ENCODE measurements at places on chromosomes 11 and 22.

- DNase-seq, result peak; percentile 27
Observed at GRCh38 chr22:35582861-35583670, 34.1 kb downstream of the MB start.

- no peak for DNase-seq
Observed at GRCh38 chr11:121337078-121337477, 44.5 kb downstream of the SC5D start.

GRCh38 chr11:75063741-75064314 is 32.8 kb downstream of the OR2AT4 start:
- no peak for DNase-seq

- DNase-seq, result no peak
Observed at GRCh38 chr11:3896644-3897043, 41.2 kb downstream of the STIM1 start.

DNA sequence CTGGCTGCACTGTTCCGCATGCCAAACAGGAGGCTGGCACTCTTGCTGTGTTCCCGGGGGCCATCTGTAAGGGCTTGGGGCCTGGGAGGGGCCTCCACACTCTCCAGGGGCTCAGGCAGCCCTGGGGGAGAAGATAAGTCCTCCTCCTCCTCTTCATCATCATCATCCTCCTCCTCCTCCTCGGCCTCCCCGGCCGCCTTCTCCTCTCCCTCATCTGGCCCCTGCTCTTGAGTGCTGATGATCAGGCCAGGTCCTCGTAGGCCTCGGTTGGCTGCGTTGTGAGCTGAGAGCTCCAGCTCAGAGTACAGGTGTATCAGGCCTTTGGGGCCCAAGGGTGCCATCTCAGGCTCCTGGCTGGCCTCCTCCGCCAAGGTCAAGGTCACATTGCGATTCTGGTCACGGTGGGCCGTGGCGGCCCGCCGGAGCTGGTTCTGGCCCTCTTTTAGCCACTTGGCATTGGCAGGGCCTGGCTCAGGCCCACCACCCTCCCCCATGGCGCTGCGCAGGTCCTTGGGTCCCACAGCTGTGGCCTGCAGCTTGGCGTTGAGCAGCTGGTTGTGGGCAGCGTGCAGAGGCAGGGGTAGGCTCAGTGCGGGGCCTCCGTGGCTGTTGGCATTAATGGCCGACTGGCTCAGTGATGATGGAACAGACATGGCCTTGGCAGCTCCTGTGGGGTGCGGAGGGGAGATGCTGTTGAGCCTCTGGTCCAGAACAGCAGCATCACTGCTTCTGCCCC is 8.0 kb downstream of the APBB1 start:
- no peak for DNase-seq

GRCh38 chr11:9090488-9091043 is 833 bp downstream of the SCUBE2 start:
- DNase-seq, result no peak

DNA sequence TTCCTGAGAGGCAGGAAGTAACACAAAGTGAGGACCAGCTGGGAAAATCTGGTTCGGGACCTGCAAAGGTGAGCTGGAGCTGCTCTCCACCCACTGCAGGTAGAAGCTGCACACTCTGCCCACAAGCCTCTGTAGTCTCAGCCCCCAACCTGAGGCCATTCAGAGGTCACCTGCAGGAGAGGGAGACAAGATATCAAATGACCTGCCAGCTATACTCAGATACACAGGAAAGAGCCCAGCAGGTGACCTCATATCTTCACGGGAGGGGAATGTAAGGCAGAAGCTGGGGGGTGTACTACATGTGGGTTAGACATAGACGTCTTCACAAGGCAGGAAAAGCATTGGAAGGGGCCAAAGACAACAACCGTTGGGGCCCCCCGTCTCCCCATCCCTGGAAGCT is 86.1 kb downstream of the APIP start:
- DNase-seq, result no peak

DNA sequence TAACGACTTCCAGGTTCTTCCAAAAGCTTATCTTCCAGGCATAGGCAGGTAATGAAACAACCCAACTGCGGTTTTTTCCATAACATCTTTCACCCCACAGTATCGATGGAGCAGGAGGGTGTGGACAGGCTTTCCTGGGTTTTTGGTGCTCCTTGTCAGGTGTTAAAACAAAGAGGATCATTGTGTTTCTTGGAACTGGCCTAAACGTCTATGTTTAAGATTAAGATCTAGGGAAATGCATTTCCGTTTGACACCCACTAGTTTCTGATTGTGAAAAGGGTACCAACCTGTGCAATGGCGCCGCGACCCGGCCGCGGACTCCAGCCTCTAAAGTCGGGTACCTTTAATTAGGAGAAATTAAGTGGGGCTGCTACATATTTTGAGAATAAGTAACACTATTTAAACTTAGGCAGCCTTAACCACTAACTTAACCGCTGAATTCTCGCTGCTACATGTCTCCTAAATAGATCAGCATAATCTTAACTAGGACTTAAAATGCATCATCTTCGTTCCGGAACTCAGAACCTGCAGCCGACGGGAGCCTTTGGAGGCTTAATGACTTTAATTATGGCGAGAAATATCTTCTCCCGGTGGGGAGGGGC is 31.5 kb downstream of the C22orf31 start:
- DNase-seq, result no peak

- no peak for DNase-seq
Observed at GRCh38 chr22:35039625-35040024, 26.3 kb upstream of the ISX start.

DNA sequence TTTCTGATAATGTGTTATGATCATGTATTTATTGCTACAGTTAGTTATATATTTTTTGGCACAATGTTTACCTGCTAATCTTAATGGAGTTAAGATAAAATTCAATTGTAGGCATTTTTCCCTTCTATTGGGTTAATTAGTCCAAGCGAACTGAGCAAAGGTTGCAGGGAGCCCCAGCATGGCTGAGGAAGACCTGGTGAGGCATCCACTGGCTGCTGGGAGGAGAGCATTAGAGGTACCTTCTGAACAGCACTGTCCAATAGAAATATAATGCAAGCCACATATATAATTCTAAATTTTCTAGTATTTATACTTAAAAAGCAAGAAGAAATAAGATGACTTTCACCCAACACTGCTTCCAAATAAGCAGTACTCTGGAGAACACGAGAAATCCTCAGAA is 689 bp upstream of the TMEM126A start:
- DNase-seq, result no peak

DNA sequence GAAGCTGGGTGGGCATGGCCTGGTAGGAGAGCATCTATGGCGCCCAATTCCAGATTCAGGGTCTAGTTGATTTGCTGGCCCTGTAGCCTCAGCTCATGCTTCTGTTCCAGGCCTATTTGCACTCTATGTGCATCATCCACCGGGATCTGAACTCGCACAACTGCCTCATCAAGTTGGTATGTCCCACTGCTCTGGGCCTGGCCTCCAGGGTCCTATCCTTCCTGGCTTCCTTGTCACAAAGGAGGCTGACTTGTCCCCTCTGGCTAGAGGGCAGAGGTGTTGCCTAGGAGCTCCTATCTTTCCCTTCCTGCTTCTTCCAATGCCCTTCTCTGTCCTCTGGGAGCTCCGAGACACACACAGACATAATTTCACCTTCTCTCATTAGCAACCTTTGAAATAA is 21.3 kb downstream of the PIK3IP1 start:
- DNase-seq, result no peak

- DNase-seq, result no peak
Observed at GRCh38 chr11:94961255-94961654, 12.1 kb downstream of the CWC15 start.

GRCh38 chr11:28858076-28858475 is 749.9 kb downstream of the METTL15 start:
- DNase-seq, result no peak

- no peak for DNase-seq
Observed at GRCh38 chr11:134957540-134958335, 545.7 kb upstream of the B3GAT1 start.

DNA sequence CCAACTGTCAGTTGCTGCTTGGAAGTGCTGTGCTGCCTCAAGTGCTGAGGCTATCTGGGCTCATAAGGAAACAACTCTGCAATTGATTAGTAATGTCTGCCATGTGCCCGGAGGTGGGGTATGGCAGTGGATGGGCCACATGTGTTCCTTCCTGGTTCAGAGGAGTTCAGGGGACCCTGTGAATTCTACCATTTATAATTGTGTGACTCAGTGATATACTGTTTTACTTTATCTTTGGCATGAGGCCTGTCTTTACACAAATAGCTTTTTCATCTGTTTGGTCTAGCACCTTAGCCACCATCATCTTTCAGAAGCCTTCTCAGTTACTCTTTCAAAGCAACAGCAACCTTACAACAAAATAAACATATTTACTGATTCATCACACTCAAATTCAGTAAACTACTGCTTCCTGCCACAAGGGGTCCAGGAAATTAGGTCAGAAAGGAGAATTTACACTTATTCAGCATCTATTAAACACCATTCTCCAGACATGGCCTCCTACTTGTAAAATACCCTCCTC is 20.9 kb downstream of the DKK3 start:
- no peak for DNase-seq

DNA sequence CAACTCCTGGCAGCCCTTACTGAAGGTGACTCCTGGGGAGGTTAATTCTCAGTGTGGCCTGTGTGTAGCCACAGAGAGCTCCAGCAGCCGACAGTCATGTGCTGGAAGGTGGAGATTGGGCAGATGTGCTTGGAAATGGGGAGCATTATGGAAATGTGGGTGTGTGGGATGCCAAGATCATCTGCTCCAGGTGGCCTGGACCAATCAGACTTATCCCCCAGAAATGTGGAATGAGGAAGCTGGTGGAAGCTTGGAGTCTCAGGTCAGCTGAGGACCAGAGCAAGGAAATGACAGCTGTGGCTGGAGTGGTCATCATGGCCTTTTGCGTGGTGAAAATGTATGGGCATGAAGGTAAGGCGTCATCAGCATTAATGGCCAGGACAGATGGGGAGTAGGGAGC is 234.0 kb downstream of the MIAT start:
- no peak for DNase-seq

DNA sequence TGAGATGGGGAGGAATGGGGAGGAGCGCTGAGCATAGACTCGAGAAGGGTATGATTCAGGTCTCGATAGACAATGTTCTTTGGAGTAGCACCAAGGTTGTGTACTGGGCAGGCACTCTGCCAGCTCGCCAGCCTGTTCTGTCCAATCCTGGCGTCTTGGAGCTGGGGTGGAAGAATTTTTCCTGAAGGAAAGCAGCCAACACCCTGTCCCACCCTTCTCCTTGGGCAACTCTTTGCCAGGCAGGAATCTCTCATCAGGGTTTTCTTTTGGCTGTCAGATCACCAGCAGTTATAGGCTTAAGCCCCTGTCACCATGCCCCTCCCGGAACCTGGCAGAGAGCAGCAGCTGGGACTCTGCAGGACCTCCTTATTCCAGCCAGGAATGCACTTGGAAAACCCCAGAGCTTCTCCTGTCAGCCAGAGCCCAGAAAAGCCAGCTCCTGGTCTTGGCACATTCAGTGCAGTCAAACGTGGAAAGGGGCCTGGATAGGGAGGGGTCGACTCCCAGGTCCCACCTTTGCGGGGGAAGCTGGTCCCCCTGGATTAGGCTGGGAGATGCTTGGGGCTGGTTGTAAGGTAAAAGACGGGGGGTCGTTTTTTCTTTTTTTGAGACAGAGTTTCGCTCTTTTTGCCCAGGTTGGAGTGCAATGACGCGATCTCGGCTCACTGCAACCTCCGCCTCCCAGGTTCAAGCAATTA is 14.4 kb upstream of the SPTBN2 start:
- no peak for DNase-seq

DNA sequence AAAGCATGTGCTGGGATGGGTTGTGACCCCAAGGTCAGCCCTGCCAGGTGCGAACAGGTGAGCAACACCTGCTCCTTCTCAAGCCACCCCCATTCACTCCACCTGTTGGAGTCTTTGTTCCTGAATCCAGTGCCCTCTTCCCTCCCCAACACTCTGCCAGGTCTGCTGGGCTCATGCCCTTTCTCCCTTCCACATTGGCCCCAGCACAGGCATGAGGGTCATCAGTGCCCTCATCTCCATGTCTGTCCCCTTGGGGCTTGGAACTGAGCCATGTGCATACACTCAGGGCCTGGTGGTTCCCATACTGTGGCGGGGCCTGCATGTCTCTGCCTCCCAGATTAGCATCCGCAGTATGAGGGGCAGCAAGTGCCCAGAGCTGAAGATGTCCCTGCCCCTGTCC is 19.1 kb downstream of the RFPL2 start:
- DNase-seq, result no peak

- DNase-seq, result no peak
Observed at GRCh38 chr11:118263112-118263511, 985 bp downstream of the MPZL2 start.

DNA sequence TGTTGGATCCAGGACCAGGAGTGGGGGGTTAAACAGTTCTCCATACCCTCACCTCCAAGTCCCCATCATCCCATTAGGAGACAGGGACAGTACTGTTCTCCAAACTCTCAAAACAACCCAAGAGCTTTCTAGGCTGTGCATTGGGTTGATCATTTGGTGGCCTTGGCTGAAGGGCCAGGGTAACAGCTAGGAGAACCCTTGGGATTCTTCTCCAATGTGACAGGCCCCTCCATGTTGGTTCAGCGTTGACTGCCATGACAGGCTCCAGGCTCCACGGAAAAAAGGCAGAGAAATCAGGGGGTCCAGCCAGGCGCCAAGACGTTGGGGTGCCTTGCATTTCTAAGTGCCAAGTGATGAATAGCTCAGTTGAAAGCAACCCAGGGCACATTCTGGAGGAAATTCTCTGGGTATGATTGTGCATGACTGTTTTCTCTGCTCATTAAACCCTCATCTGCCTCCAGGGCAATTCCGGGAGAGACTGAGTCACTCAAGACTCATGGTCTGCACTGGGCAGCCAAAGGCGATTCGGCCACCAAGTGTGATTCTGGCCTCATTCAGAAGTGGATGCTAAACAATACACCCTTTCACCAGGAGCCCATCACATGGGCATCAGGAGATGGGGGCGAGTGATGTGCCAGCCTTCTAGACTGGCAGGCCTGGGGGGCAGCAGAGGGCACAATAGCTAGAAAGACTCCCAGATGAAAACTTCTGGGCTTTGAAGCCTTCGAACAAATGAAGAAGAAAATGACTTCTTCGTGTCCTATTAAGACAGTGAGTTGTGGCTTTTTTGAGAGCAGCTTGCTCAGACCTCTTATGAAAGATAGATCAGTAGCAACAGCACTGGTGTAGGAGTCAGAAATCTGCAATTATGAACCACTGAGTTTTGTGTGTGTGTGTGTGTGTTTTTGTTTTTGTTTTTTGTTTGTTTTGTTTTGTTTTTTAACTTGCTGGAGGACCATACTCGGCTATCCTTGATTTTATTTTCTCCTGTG is 27.7 kb downstream of the CD44 start:
- no peak for DNase-seq

DNA sequence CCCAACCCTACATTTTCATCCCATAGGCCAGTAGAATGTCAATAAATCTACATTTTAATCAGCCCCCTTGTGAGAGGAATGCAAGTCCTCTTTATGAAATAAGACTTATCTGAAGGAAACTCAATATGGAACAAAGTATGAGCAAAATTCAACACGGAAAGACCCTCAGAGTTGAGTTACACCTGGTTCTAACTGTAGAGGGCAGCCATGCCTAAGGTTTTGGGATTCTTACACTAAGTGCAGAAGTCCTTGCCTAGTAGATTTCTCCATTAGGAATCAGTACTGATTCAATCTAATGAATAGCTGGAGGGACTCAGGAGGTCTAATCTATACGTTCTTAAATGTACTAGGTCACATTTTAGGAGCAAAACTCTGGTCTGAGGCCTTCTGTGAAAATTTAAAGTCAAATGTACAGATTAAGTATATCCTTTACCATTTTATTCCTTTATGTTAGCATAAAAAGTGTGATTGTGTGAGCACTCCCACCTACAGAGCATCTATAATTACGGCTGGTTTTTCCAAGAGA is 904.5 kb downstream of the DLG2 start:
- no peak for DNase-seq
